ENCODE measurements at places on chromosomes 3 and 15. TPM values are rescaled to one million over a fixed set of nuclear protein-coding genes. Genes with fewer than 3 reads are reported as not detected.

GRCh38 chr3:65170390-65171042, 482.7 kb upstream of the ADAMTS9 start:
- peak; percentile 27 for DNase-seq

Gene PTX3
- 0.20 TPM for total RNA-seq

DNA sequence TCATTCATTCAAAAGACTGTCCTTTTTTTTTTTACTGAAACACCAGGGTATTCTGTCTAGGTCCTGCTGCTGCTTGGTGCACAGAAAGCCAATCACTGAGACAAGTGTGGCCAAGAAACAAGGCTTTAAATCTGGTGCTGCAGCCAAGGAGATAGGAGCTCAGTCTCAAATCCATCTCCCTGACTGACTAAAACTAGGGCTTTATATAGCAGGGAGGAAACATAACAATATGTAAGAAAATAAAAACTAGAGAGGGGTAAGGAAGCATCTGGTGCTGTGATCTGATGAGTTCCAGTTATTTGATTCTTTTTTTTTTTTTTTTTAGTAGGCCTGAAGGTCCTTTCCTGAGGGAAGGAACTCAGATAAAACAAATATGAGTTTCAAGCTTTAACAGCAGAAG, 139.8 kb downstream of the ATG7 start:
- DNase-seq, result no peak

Gene KIF15
- total RNA-seq, result 25.8 TPM

DNA sequence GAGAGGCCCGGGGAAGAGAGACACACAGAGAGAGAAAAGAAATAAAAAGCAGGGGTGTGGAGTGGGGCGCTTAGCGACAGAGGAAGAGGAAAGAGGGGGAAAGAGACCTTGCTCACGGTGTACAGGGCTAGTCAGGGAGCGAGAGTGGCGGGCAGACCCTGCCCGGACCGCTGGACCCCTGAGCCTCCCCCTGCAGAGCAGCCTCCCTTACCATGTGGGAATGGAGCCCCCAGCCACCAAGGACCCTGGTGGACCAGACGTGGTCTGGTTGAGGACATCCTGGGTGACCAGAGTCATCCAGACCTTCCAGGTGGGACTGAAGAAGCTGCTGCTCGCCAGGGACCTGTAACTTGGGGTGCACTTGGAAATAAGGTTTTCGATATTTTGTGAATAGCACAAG, 129.6 kb downstream of the CHSY1 start:
- no peak for DNase-seq

GRCh38 chr3:122794483-122794778, 438 bp upstream of the SLC49A4 start:
- DNase-seq, result no peak

GRCh38 chr3:124763644-124764358, 33.5 kb downstream of the UMPS start:
- no peak for DNase-seq

DNA sequence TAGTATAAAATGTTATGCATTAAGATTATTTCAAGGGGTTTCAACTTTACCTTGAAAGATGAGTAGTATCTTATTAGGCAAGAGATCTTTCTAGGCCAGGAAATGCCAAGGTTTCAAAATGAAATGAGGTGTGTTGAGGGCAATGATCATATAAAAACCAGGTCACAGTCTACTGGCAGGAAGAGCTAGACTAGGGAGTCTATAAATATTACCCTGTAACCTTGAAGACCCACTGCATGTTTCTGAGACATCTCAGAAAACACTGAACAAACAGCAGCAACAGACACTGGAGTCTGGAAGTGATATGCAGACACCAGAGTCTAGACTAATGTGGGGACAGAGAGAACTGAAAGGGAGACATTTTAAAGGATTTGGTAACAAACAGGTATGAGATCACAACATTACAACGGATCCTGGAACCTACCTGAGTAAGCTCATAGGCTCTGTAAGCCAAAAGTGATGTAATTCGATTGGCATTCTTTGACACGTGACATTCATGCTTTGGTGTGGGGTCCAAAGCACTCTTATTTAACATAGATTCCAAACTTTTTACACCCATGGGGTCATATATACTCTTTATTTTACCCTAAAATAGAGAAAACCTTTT, 15.0 kb downstream of the TASOR start:
- DNase-seq, result no peak

Gene GNB5
- total RNA-seq, result 1.0 TPM

Gene EOGT
- 10.4 TPM for total RNA-seq

DNA sequence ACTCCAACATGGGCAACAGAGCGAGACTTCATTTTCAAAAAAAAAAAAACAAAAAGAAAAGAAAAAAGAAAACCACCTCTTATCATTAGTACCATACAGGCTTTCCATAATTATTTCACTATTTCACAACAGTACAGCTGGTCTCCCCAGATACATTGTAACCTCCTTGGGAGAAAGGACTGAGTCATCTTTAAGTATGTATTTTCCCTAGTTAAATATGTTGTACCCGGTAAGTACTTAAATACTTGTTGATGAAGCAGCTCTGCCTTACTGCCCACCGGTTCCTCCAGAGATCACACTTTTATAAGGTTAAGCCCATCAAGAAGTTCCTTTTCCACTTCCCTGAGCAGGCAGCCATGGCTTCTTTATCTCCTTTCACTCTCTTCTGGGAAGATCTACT, 789.5 kb upstream of the CFAP20DC start:
- no peak for DNase-seq

Gene RFC4
- 109 TPM for total RNA-seq

Gene MOBP
- 0.33 TPM for total RNA-seq

Gene APOD
- total RNA-seq, result 0.33 TPM

Gene ZNF80
- not detected for total RNA-seq

DNA sequence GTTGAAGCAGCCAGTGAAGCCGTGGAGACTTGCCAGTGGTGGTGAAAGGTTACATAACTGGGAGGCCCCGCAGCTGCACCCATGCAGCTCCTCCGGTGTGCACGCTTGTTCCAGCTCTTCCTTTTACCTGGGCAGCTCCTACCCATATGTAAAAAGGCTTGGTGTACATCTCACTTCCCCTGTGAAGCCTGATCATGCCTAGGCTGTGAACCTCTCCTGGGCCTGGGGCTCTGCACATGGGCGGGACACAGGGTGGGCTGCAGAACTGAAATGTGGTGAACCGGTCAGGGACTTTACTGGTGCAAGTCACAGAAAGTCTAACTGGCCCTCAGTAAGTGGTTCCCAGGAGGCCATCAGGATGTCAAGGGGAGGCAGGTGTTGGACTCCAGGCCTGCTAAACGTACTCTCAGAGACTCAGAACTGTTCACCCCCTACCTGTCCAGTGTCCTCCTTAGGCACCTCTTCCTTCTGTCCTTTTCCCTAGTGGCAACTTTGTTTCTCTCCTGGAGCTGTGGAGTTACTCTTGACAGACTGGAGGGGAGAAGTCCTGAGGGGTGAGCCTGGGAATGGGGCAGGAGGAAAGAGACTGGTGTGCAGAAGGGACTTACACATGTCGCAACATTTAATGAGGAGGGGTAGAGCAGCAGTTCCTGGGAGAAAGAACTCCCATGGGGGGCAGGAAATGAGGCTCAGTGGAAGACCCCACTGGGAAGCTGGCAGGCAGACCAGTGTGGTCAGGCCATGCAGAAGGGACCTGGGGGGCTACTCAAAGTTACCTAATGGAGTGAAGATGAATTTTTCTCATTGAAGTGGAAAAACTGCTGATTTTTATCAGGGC, 148.1 kb downstream of the EEFSEC start:
- no peak for DNase-seq

Gene GASK1A
- total RNA-seq, result not detected

GRCh38 chr15:71677352-71677751, 133.0 kb upstream of the NR2E3 start:
- no peak for DNase-seq

- DNase-seq, result no peak
These were observed 173.7 kb upstream of the CRBN start for GRCh38 chr3:3353153-3353552.

Gene ANKRD63
- 1.8 TPM for total RNA-seq

Gene THPO
- 0.62 TPM for total RNA-seq

GRCh38 chr3:11641683-11642430, 1.9 kb downstream of the VGLL4 start:
- DNase-seq, result peak; percentile 36

Gene ECE2
- not detected for total RNA-seq

- DNase-seq, result no peak
These were observed 80.3 kb downstream of the FAIM start for GRCh38 chr3:138688871-138689299.

DNA sequence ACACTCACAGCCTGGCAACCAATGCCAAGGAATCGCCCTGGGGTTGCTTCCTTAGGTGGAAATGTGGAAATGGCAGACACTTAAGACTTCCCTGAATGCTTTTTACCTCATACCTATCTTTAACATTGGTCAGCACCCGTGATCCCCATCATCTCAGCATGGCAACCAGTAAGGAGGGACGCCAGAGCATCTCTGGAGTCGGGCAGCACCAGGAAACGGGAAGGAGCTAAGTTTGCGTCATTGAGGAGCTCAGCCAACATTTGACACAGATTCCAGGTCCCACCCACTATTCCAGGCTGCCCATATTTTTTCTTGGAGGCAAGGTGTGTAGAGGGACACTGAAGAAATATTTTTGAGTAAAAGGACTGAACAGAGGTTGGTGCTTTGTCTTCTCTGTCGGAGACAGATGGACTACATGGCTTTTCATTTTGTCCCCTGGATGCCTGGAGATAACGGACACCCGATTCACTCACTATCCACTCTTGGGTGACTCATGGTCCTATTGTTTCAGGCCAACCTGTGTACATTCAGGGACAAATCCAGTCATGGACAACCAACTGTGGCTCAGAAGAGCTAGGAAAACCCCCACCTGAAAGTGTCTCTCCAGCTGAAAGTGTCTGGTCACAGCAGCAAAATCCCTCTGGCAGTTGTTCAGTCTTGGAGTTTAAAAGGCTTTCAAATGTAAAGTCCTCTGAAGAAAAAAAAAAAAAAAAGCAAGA, 70.4 kb upstream of the OXTR start:
- no peak for DNase-seq

- DNase-seq, result no peak
These were observed 356.5 kb upstream of the IL12A start for GRCh38 chr3:159632128-159632527.

DNA sequence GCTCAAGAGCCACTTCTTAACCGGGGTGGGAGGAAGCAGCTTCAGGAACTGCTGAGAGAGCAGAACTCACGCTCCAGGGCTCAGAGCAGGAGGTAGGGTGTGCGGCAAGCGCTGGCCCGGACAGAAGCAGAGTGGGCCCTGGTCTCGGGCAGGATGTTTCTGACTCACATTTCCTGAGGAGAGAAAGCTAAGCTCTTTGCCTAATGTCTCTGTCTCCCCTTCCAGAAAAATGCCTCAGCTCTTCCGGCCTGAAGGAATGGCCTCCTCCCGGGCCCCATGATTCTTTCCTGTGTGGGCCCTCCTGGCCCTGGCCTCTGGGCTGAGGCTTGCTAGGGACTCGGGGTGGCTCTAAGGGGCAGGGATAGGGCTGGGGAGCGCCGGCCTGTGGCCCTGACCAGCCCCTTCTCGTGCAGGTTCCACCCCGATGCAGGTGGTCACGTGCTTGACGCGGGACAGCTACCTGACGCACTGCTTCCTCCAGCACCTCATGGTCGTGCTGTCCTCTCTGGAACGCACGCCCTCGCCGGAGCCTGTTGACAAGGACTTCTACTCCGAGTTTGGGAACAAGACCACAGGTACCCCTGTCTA, 4.1 kb upstream of the STAB1 start:
- DNase-seq, result no peak

Gene SNURF
- 0.31 TPM for total RNA-seq

DNA sequence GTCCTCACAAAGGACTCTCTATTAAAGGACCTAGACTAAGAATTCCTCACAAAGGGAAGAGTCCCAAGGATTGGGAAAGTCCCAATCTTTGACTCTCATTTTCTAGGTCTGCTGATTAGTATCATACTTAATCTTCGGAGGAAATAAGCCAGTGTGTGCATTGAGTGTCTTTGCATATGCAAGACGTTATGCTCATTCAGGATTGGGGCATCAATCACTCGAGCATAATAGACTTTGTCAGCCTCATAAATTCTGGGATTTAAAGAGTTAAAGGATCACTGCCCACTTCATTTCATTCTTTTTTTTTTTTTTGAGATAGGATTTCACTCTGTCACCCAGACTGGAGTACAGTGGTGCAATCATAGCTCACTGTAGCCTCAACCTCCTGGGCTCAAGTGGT, 154.3 kb downstream of the RBPMS2 start:
- DNase-seq, result no peak

Gene A4GNT
- not detected for total RNA-seq

DNA sequence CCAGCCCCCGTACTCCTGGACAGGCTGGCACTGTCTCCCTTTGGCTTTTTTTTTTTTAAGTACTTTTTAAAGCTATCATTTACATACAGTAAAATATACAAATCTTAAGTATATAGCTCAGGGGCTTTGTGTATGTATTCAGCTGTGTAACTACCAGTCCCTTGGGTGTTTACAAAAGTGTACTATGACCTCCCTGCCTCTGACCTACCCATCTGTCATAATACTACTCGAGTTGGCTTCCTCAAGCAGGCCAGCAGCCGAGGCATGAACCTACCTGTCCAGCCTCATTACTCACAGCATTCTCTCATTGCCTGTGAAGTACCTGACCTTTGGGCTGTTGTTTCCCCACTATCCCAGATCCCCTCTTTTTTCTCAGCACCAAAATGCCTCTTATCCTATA, 33.2 kb downstream of the ABHD2 start:
- DNase-seq, result no peak

- DNase-seq, result no peak
These were observed 25.1 kb upstream of the CD200R1L start for GRCh38 chr3:112871735-112872134.

GRCh38 chr15:37100966-37101215, 542 bp upstream of the MEIS2 start:
- no peak for DNase-seq

DNA sequence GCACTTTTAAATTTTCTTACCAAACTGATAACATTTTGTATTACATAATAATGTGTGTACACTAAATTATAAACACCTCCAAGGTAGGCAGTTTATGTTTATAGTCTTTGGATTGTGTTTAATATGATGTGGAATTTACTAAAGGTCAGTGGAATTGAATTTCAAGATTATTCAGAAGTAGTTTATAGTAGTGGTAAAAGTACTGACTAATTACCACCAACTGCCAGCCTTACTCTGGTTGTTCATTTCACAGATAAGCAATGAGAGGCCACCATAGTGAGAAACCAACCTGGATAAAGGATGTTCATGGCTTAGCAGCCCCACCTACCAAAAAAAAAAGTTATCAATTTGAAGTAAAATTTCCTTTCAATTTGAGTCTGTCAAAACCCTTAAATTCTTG, 54.0 kb upstream of the EIF5A2 start:
- DNase-seq, result no peak

GRCh38 chr15:44265757-44266156, 22.8 kb upstream of the GOLM2 start:
- no peak for DNase-seq

Gene FANCD2OS
- not detected for total RNA-seq

GRCh38 chr3:51966922-51967383, 301 bp downstream of the PCBP4 start:
- no peak for DNase-seq

GRCh38 chr3:191336833-191337232, 6.5 kb upstream of the UTS2B start:
- peak; percentile 0 for DNase-seq
